ENCODE measurements at places on chromosomes 2 and 18. TPM values are rescaled to one million over a fixed set of nuclear protein-coding genes. Genes with fewer than 3 reads are reported as not detected.

DNA sequence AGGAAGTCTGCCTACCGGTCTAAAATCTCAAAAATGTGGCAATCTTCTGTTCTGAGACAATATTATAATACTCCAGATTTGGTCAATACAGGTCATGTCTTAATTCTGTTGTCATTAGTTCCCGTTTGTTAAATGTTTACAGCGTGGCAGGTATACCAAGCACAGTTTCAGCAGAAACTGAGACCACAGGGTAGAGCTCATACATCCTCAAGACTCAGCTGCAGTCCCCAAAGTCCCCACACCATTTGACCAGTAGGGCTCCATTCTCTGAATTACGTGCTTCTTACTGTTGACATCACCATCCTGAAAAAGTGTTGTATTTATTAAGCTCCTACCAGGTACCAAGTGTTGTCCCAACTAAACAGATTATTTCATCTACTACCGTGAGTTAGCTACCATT lies 157.1 kb downstream of the MC4R start:
- DNase-seq, result no peak

DNA sequence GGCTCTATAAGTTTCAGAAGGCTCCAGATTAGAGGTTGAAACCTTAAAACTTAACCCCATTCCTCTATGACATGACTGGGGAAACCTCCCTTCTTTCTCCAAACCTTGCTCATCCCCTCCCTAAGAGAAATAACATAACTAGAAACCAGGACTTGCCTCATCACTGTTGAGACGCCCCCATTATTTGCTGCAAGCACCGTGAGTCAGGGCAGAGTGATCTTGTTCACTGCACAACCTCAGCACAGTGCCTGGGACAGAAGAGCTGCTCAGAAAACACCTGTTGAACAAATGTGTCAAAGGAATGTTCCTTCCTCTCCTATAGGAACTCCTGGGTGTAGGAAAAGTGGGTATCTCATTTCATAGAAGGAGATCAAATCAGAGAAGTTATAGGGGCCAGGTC lies 132.7 kb upstream of the CTAGE1 start:
- DNase-seq, result no peak

DNA sequence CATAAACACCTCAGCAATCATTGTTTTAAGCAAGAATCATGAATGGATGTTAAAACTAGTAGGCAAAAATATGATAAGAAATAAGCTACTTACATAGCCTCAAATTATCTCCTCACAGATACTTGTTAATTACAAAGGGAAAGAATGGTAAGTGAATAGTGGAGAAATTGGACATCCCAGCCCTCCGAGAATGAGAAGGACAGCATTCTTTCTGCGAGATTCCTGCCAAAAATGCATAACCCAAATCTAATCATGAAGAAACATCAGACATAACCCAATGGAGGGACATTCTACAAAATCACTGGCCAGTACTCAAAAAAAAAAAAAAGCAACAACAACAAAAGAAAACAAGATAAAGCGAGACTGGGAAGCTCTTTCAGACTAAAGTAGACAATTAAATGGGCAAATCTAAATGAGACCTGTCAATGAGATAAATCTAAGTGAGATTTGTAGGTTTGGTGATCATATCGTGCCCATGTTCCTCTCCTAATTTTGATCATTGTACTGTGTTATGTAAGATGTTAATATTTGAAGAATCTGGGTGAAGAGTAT lies 57.9 kb upstream of the GLI2 start:
- DNase-seq, result no peak

GRCh38 chr18:57276829-57277228 lies 75.5 kb upstream of the ST8SIA3 start:
- DNase-seq, result no peak

Gene UGT1A5
- not detected for total RNA-seq

DNA sequence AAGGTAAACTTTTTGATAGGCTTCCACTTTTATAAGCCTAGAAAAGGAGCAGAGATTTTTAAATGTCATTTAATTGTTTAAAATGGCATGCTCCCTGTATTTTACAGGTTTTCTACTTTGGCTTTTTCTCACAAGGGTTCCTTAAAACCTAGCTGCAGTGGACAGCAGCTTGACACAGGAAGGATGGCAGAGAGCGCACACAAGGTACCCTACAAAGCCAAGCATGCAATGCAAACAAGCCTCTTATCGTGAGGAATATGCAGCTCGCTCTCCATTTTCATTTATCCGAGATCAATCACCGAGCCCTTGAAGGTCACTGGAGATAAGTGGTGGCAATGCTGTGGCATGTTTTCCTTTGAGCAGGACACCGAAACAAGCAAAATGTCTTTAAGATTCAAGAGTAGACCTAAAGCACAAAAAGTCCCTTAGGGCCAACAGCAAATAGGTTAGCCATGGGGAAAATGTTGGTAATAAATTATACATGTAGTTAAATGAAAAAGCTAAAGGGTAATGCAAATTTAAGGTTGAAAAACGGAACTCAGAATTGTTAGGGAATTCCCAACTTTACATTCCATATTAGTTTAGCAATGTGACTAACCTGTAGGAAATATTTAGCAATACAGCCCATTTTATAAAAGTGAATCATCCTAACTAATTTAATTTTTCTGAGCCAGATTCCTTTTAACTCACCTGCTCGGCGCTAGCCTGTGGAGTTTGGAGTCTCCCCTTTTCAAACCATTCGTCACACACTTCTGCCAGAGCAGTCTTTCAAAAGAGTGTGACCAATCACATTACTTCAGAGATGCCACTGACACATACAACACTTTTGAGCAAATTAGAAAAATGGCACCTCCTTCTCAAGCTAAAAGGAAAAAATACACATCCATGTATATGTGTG lies 337.9 kb upstream of the PKDCC start:
- DNase-seq, result no peak

Gene CYS1
- total RNA-seq, result 11.4 TPM

DNA sequence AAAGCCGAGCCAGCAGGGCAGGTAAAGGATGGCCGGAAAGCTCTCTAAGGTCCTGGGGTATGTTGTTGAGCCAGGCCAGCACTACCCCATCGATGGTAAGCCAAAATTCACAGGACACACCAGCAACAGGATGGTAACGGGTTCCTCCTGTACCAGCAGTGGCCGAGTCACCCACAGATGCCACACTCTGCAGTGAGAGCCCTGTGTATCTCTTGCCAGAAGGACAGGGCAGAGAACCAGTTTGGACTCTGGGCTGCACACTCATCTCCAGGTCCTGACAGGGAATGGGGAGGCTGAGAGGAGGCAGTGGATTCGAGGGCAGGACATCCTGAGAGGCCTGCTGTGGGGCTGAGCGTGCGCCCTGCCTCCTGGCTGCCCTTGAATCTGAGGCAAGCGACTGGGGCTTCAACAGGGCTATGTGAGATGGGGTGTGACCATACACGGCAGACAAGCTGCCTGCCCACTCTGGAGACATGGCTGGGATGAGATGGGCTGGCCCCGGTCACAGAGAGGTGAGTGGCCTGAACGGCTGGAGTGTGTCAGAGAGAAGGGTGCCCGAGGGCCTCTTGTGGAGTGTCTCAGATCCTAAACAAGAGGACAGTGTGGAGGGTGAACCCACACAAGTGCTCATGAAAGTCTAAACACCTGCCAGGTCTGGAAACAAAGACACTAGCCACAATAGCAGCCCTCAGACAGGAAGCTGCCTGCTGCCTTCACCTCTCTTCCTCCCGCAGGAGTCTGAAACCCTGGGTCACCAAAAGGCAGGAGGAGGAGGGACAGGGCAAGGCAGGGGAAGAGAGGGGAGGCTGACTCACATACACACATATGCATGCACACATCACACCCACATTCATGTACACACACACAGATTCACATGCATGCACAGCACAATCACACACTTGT lies 182.3 kb downstream of the LOXHD1 start:
- no peak for DNase-seq

GRCh38 chr18:56207989-56208388 lies 430.4 kb downstream of the TXNL1 start:
- DNase-seq, result no peak

DNA sequence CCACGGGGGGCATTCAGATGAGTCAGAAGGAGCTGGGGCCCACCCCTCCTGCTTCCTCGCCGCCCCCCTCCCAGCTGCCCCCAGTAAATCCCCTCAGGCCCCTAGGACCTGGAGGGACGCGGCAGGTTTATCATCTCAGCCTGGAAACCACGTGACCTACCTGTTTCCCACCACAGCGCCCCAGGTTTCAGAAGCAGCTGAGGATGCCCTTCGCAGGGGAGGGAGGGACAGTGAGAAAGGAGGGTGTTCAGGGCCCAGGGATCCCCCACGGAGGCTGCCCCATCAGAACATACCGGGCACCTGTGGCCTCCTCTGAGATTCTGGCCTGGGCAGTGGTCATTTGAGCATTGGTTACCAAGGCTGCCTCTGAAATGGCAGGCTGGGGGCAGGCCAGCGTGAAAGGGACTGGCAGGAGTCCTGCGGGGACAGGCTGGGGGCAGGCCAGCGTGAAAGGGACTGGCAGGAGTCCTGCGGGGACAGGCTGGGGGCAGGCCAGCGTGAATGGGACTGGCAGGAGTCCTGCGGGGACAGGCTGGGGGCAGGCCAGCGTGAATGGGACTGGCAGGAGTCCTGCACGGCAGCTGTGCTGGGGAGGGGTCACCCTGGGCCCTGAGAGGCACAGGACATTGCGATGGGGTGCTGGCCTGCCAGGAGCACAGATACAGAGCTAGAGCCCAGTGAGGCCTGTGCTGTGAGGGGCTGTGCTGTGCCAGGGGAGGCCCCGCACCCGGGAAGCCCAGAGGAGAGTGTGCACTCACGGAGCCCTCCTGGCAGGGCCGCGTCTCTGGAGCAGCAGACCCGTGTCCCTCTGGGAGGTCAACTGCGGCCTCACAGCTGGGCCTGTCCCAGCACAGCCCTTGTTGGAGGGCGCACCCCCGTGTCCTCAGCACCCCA lies 1.6 kb downstream of the NEU4 start:
- no peak for DNase-seq

GRCh38 chr2:55136138-55136541 lies 85.9 kb upstream of the RTN4 start:
- DNase-seq, result no peak

- DNase-seq, result no peak
Observed at GRCh38 chr2:120886534-120887319, 151.1 kb downstream of the GLI2 start.

DNA sequence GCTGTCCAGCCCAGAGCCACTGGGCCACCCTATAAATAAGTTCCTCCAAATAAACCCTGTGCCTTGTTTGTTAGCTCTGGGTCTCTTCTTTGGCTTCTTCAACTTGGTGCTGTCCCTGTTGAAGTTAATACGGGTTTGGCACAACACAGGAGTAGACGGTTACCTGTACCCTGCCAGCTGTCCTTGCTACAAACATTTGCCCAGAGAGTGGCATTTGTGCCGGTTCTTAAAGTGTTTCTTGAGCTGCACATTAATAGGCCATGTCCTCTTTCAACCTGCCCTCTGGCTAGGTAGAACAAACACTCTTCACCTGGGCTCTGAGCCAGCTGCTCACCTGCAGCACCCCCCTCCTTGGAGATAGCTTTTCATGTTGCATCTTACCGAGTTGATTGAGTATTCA lies 139.2 kb downstream of the NEDD4L start:
- DNase-seq, result no peak

DNA sequence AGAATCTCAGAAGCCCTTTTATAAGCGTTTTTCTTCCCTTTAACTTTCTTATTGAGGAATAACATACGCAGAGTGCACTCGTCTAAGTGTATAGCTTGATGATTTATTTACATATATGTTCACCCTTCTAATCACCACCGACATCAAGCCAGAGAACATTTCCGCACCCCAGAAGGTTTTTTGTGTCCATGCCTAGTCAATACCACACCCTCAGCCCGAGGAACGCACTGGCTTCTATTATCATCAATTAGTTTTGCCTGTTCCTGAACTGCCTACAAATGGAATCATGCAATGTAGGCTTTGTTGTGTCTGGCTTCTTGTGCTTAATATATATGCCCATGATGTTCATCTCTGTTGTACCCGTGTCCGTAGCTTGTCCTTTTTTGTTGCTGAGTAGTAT lies 27.7 kb downstream of the SDC1 start:
- DNase-seq, result no peak

DNA sequence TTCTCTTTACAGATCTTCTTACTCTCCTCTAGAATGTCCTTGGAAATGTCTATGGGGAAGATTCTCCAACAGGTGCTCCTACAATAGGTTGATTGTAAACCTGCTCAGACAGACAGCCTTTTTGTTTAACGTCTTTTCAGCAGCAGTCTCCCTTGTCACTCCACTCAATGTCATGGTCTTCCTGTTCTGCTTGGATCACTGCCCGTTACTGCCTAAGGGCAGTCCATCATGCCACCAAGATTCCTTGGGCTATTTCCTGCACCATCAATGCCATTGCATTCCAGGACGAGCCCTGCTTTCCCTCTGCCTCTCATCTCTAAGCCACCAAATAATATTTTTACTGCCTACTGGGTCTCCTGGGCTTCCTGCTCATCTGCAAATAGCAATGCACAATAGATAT lies 97.4 kb upstream of the GALNT5 start:
- DNase-seq, result no peak

Gene HES6
- 15.3 TPM for total RNA-seq

Gene TGFA
- total RNA-seq, result 10.9 TPM

DNA sequence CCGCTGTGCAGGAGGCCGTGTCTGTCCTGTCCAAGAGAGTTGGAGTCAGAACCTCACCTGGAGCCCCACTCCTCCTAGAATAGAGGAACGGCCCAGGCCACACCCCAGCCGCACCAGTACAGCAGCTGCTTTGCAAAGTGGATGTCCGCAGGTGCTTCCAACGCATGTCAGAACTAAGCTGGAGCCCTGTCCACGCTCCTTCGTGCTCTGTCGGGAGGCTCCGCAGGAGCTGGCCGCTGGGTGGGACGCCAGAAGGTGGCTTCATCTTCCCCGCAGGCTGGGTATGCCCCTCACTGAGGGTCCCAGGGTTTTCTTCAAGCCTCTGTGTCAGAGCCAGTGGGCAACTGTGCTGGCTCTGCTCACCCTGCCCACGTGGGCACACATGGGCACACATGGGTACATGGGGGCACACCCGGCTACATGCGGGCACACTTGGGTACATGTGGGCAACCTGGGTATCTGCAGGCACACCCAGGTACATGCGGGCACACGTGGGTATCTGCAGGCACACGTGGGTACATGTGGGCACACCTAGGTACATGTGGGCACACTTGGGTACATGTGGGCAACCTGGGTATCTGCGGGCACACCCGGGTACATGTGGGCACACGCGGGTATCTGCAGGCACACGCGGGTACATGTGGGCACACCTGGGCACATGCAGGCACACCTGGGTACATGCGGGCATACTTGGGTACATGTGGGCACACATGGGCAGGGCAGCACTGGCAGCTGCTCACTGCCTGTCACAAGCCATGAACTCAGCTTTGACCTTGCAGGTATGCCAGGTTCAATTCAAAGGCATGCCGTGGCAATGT lies 67.1 kb upstream of the CTDP1 start:
- DNase-seq, result no peak

Gene FAM124B
- total RNA-seq, result 0.84 TPM

Gene COL4A4
- total RNA-seq, result 3.3 TPM

DNA sequence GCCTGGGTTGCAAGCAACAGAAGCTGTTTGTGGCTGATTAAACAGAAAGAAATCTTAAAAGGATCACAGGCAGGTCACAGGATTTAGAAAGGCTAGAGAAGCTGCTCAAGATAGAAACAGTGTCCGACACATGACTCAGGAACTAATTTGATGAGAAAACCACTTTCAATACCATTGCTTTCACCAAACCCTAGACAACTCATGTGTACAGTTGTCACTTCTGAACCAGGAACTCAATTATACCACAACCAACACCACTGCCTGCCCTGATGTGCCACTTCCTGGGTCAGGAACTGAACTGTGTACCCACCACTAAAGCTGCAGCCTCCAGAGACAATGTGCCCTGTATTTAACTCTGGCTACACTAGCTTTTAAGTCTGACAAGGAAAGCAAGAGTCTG lies 56.0 kb downstream of the TMEM247 start:
- no peak for DNase-seq

GRCh38 chr18:69898241-69898861 lies 49.3 kb downstream of the CD226 start:
- no peak for DNase-seq
